ENCODE measurements at places on chromosomes 12 and 14.
A peak's percentile ranks its signal among the peaks of the same experiment; 100 is the strongest.

GRCh38 chr14:70064136-70064865 lies 124.5 kb downstream of the SLC8A3 start:
- DNase-seq: peak; percentile 16

DNA sequence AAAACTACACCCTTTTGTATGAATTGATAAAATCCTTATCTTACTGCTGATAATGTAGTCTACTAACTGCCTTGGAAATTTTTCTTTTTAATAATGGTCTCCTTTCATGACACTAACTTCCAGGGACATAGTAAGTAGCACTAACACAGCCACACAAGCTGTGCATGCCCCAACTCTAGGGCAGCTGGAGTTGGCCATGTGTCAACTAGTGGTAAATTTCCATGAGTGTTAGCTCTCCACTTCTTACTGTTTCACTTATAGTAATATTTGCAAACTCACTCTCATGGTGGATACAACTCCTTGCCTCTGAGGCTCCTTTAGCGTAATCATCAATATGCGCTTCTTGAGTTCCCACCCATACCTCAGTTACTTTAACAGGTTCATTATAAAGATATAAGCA lies 38.0 kb downstream of the LGR5 start:
- no peak for DNase-seq

GRCh38 chr14:93234798-93235197 lies 27.7 kb downstream of the UBR7 start:
- peak; percentile 77 for DNase-seq

- DNase-seq: no peak
These were observed 36.0 kb upstream of the GARIN6 start for GRCh38 chr12:99611599-99611998.

DNA sequence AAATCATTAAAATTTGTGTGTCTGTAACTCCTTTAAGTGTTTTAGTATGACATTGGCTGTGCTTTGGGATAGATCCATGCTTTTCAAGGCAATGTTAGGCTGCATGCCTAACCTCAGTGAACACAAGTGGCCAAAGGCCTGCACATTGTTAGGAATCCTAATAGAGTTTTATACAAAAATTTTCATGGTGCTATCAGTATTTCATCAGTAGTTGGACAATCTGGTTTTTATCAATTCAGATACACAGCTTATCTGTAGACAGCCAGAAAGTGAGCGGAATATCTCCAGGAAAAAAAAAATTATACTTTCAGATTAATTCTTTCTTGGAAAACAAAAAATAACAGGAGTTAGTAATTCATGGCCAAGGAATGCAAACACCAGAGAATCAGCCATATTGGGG lies 324.0 kb upstream of the PDE3A start:
- DNase-seq: no peak

GRCh38 chr14:36771028-36771640 lies 109.5 kb downstream of the PAX9 start:
- no peak for DNase-seq

DNA sequence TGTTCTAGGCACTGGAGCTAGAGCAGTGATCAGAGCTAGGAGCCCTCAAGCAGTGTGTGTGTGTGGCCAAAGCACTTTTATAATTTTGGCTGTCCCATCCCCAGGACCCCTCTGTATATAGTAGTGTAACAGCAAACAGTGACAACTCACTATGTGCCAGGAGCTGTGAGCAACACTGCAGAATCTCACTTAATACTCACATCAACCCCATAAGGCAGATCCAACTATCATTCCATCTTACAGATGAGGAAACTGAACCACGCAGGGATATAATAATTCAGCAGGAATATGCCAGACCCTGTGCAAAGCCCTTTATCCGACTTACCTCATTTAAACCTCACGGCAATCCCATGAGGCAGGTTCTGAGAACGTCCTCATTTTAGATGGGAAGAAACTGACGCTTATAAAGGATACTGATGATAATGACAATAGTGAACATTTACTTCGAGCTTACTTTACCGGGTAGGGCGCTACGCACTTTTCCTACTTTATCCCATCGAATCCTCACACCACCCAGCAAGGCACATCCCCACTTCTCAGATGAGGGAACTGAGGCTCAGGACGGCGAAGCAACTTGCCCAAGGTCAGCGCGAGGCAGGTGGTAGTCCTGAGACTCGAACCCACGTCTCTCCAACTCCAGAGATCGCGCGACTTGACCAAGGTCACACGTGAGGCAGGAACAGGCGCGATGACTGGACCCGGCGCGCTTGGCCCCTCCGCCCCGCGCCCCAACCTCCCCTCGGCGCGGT lies 687 bp downstream of the RAB35 start:
- DNase-seq: peak; percentile 32

DNA sequence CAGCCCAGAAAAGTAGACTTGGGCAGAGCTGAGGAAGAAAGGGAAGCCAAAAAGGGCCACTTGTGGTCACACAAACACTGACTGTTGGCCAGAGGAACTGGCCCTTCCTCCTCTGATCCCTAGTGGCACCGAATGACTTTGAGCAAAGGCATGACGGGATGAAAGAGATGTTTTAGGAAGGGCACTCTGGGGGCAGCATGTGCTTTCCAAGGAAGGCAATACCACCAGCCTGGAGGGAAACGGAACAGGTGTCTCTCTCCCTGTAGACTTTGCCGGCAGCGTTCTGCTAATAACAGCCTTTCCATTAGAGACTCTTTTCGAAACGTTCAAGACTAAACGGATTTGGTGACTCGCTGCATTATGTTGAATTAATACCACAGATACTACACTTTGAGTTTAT lies 12.3 kb upstream of the FBXO21 start:
- DNase-seq: no peak

DNA sequence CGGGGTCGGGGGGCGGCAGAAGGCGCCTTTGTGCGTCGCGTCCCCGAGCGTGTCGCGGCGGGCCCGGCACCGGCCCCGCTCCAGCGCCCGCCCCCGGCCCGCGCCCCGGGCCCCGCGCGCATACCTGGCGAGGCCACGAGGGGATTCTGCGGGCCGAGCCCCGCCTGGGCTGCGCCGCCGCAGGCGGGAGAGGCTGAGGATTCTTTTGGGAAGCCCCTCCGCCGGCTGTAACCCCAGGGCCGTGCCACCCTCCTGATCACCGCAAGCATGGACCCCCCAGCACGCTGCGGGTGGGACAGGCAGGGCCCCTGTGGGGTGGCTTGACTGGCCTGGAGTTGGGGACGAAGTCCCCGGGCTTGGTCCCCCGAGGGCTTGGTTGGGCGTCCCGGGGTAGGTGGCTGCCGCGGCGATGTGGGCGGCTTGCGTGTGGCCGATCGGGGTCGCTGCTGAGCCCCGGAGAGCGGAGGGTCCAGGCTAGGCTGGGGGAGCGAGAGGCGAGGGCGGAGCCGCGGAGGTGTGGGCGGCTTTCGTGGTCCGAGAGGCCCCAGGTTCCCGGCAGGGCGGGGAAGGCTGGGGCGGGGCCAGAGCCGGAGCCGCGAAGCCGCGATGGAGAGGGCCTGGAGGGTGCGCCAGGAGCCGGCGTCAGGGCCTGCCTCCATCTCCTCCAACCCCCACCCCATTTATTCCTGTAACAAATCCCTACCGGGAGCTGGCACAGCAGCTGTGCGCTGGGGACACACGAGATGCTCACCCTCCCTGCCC lies 28.4 kb upstream of the GPR132 start:
- DNase-seq: peak; percentile 71

Measured in amniotic epithelial cell (primary cell).